Stimulated activated CD4-positive, alpha-beta T cell treated with anti-CD3 and anti-CD28 coated beads, Interleukin-4, amount 100 ng/mL, for 1 hour (primary cell): ENCODE measurements at places on chromosomes 11 and 22.
A peak's percentile ranks its signal among the peaks of the same experiment; 100 is the strongest.

DNA sequence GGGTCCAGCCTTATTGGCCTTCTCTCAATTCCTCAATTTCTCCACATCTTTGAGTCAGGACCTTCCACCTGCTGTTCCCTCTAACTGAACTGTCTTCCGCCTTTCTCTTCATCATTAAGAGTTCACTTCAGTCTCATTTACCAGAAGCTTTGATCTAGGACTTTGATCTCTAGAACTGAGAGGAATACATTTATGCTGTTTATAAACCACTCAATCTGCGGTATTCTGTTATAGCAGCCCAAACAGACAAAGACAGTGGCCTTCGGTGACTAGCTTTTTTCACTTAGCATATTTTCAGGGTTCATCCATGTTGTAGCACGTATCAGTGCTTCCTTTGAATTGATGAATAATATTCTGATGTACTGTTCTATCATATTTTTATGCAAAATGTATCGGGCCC, 10.5 kb downstream of the CLPB start:
- DNase-seq, result no peak

DNA sequence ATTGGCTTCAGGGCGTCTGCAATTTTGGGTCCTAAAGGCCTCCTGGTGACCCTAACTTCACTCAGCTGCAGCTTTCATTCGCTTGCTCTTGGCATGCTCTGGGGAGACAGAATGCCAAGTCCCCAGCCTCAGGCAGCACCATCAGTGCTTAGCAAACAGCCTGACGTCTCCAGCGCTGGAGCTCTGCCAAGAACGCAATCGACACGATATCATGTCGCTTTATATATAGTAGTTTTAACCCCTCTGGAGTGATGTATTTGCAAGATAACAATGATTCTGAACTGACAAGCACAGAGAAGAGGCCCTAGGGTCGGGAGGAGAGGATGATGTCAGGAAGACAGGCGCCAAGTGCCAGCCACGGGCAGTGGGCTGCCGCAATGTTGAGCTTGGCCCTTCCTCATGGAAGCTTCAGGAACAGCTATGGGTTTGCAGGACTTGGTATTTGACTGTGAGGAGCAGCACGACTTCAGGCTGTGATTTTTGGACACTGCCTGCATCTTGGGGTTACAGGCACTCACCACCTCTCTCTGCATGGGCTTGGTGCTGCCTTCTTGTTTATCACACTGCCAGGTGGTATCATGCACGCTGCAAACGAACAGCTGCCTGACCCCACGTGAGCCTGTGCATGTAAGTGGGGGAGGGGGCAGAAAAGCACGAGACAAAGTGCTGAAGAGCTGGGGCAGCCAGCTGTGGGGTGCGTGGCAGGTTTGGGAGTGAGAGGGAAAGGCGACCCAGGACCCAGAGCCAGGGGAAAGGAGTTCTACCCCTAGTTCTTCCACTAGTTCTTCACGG, 26.1 kb downstream of the B3GAT1 start:
- no peak for DNase-seq

GRCh38 chr11:1652026-1652425, 22.5 kb downstream of the KRTAP5-5 start:
- no peak for DNase-seq

GRCh38 chr11:30393012-30393411, 70.1 kb downstream of the ARL14EP start:
- no peak for DNase-seq

GRCh38 chr11:64893194-64894069, 15.0 kb upstream of the EHD1 start:
- DNase-seq, result no peak

DNA sequence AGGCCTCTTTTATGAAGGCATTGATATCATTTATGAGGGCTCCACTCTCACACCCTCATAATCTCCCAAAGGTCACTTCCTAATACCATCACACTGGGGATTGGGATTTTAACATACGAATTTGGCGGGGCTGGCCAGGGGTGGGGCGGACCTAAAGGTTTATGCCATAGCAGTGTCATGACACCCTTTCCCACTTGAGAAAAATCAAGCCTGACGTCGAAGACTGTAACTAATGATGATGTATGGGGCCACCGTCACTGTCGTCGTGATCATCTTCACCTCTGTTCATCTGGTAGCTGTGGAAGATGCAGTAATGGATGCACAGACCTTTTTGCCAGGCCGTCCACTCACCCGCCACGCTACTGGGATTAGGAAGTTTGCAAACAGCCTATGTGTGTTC, 912.1 kb downstream of the TBC1D22A start:
- no peak for DNase-seq

DNA sequence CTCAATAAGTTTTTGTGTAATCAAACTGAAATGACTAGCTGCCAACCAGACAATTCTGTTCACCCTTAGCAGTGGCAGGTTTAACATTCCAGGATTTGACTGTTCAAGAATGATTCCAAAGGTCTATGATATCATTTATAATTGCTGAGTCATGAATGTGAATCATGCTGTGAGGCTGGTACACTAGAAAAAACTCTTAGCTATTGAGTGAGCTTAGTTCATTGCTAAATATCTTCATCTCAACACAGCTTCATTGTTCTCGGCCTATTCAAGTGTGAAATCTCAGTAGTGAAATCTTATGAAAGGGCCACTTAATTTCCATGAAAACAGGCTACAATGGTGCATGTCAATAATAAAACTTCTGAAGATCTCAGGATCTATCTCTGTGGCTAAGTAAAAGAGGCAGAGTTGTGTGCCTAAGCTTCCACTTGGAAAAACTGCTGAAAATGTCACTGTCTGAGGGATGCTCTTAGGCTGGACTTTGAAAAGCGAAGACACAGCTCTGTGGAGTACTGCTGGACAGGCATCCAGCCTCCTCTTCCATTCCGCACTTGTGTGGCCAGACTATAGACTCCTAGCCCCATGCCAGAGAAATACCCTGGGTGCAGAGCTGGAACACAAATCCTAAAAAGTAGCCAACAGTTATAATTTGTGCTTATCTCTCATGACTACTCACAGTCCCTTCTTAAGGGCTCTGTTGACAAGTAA, 12.8 kb downstream of the AQP11 start:
- no peak for DNase-seq

GRCh38 chr11:65854161-65854592, 3.8 kb downstream of the CFL1 start:
- DNase-seq, result no peak

DNA sequence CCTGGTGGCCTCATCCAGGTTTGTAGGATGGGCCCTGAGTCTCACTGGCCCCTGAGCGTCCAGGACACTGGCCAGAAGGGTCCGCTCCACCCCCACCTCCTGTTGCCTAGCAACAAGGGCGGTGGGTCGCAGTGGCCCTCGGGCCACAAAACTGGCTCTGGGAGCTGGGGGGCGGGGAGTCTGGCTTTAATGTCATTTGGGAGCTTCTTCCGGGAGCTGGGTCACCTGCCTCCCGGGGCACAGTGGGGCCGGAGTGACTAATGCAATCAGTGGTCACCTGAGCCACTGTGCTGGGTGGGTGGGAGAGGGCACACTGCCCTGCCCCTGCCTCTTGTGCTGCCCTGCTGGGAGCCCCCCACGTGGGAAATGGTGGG, 2.6 kb downstream of the TH start:
- DNase-seq, result no peak

GRCh38 chr11:28463826-28464225, 355.6 kb downstream of the METTL15 start:
- no peak for DNase-seq

DNA sequence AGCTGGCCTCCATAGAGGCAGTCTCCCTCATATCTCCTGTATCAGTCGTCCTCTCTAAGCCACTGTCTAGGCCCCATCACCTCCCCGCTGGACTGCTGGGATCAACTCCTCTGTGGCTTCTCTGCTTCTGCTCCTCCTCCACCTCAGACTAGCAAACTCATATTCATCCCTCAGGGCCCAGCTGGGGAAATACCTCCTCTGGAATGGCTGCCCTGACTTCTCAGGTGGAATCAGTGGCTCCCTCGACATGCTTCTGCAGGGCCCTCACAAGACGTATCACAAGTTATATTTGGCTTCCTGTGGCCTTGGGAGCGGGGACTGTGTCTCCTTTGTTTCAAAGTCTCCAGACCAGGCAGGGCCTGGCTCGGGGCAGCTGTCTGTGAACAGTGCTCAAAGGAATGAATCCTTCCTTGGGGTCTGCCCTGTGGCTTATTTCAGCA, 10.0 kb downstream of the SLC29A2 start:
- DNase-seq, result no peak

- no peak for DNase-seq
These were observed 262.8 kb upstream of the PLET1 start for GRCh38 chr11:112523477-112523876.

GRCh38 chr22:32605576-32605975, 131.0 kb downstream of the FBXO7 start:
- DNase-seq, result no peak

DNA sequence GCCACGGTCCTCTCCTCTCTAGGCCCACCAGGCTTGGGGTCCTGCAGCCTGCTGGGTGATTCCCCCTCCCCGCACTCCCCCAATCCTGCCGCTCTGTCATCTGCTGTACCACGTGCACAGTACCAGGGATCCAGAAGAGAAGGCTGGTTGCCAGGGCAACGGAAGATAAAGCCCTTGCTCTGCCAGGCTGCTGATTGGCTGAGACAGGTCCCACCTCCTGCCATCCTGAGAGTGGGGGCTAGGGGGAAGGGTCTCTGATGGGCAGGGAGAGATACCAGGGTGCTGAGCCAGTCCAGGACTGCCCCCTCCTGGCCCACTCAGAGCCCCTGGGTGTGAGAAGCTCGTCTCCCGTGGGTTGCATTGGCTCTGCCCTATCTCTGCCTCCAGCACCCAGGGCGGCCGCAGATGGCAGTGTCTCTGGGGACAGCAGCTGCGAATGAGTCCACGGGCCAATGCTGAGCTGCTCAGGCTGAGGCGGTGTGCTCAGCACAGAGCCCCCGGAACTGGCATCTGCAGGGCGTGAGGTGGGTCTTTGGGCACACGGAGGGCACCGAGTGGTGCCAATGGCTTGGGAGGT, at the start of gene SMIM45:
SMIM45 (plus strand) TSS at position 253 of the 577 bp plus-strand sequence.
- DNase-seq, result no peak

GRCh38 chr11:37456746-37457145, 858.7 kb upstream of the RAG2 start:
- DNase-seq, result no peak

GRCh38 chr22:42074846-42075676, 1.0 kb downstream of the PHETA2 start:
- no peak for DNase-seq

- DNase-seq, result no peak
These were observed 1.0 kb upstream of the SLC1A2 start for GRCh38 chr11:35420371-35420770.

GRCh38 chr11:95338430-95338991, 107.5 kb upstream of the SESN3 start:
- DNase-seq, result no peak

DNA sequence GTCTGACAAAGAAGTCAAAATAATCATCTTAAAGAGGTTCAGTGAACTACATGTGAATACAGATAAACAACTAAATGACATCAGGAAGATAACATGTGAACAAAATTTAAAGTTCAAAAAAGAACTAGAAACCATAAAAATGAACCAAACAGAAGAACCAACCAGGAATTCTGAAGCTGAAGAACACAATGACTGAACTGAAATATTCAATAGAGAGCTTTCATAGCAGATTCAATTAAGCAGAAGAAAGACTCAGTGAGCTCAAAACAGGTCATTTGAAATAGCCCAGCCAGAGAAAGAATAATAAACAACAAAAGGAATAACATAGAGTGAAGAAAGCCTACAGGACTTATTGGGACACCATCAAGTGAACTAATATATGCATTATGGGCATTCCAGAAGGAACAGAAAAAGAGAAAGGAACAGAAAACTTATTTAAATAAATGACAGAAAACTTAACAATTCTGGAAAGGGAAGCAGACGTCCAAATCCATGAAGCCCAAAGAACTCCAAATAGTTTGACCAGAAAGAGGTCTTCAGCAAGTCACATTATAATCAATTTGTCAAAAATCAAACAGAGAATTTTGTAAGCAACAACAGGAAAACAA, 11.0 kb upstream of the SLC36A4 start:
- DNase-seq, result no peak

- DNase-seq, result no peak
These were observed 11.8 kb downstream of the CDCA5 start for GRCh38 chr11:65071907-65072630.

DNA sequence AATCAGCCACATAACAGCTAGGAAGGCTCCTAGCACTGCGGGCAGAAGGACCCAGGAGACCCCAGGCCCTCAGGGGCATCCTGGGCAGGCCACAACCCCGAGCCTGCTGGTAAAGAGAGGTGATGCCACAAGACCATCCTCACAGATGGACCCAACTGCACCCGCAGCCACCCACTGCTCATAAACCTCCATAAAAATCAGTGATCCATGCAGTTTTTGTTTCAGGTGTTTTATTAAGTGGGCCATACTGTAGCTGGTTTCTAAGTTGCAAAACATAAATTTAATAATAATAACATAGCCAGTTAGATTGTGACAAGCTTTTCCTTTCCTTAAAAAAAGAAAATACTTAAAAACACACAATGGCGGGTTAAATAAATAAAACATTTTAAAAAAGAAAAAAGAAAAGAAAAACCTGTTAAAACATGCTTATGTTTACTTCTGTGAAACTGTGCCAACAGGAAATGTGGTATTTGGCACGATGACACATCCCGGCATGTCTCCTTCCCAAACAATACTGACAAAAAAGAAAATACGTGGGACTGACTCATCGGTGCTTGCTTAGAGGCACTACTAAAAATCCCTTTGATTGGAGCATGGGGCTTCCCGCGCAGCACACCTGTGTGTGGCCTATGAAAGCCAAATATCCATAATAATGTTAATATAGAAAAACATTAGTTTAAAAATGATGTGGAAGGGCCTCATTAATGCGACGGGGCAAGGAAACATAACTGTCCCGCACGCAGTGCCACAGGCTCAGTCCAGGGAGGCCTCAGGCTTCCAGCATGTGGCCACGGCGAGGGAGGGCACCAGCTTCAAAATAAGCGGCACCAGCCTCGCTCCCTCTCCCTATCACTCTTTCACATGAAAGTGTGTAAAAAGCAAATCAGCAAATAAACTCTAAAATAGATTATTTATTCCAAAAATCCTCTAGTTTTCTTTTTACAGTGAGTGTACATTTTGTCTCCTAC, 47.5 kb upstream of the SCUBE2 start:
- peak; percentile 17 for DNase-seq

DNA sequence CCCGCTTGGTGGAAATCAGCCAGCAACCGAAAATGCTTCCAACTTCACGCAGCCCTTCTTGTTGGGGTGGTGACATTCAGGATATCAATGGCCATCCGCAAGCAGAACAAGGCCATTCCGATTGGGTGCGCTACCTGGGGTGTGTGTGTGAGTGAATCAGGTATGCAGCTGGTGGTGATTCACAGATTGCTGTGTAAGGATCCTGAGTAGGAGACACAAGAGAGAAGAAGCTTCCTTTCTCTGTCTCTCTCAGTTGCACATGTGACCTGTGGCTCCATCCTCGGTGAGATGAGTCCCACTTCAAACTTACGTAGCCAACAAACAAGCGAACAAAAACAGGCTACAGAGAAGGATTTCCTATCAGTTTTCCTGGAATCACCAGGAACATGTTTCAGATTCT, 9.6 kb upstream of the TMEM184B start:
- DNase-seq, result no peak
